ENCODE measurements at places on chromosomes 2 and 18.

DNA sequence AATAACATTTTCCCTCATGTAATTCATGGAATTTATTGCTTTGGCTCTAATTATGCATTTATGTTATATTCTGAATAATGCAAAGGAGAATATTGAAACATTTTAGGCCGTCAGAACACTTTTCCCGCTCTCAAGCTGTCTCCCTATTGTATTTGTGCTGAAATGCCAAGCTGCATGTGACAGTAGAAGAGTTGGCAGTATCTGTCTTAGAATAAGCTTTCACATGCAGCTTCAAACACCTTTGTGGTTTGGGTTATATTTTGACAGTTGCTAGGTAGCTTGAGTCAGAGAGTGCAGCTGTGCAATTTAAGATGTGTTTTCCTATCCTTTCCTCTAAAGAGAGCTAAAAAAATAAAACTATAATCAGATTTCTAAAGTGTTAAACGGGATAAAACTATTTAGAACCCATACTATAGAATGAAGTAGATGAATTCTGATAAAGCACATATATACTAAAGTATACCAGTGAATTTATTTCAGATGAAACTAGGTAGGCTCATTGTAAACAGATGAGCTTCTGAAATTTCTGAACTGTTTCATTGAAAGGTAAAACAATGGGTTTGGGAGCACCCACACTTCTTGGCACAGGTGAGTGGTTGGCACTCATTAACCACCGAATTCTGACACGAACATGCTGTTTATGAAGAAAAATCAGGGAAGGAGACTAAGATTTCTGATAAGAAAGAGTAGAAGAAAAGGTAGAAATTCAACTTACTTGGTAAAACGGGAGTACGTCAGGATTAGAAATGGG lies 43.4 kb downstream of the PLCL1 start:
- no peak for DNase-seq

- no peak for DNase-seq
Measured at GRCh38 chr2:144941743-144942488, 422.0 kb upstream of the ZEB2 start.

DNA sequence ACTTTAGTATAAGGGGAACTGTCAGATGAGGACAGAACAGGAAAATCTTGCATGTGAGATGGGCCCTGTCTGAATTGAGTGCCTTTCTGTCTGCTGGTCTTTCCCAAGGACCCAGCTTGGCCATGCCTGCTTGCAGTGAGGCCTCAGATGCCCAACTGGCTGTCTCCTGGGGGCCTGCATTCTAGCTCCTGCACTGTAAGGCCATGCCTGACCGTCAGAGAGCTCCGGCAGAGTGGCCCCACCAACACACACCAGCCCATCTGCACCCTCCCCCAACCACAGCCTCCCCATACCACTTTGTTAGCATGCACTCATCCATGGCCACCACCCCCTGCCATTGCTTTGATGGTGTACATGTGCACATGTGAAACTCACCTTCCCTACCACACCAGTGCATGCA lies 190.4 kb upstream of the RPRM start:
- DNase-seq = no peak

DNA sequence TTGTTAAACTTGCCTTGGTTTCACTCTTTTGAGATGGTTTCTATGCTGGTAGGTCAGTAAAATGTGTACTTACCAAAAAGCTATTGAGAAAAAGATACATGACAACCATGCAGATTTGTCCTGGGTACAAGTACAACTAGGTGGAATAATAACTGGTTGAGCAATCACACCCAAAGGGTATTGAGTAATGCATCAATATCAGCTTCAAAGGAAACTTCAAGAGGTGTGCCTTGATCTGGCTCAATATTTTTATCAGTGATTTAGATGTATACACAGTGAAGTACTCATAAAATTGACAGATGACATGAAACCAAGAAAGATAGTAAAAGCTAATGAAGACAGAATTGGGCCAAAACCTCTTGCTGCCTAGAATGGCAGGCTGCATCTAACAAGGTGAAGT lies 21.7 kb upstream of the GALNT1 start:
- no peak for DNase-seq

- DNase-seq = no peak
Measured at GRCh38 chr18:39969803-39970494, 1985.1 kb upstream of the PIK3C3 start.

GRCh38 chr2:133489641-133490410 lies 78.4 kb downstream of the NCKAP5 start:
- DNase-seq = no peak

- no peak for DNase-seq
Measured at GRCh38 chr2:7994397-7994951, 687.4 kb upstream of the ID2 start.

Data from type B pancreatic cell (in vitro differentiated cells).